Stimulated activated CD8-positive, alpha-beta memory T cell treated with anti-CD3 and anti-CD28 coated beads, Interleukin-15, amount 100 ng/mL, for 48 hours (primary cell): ENCODE measurements at places on chromosomes 2 and 18.

- no peak for DNase-seq
Measured at GRCh38 chr2:215455958-215456357, 20.1 kb upstream of the FN1 start.

DNA sequence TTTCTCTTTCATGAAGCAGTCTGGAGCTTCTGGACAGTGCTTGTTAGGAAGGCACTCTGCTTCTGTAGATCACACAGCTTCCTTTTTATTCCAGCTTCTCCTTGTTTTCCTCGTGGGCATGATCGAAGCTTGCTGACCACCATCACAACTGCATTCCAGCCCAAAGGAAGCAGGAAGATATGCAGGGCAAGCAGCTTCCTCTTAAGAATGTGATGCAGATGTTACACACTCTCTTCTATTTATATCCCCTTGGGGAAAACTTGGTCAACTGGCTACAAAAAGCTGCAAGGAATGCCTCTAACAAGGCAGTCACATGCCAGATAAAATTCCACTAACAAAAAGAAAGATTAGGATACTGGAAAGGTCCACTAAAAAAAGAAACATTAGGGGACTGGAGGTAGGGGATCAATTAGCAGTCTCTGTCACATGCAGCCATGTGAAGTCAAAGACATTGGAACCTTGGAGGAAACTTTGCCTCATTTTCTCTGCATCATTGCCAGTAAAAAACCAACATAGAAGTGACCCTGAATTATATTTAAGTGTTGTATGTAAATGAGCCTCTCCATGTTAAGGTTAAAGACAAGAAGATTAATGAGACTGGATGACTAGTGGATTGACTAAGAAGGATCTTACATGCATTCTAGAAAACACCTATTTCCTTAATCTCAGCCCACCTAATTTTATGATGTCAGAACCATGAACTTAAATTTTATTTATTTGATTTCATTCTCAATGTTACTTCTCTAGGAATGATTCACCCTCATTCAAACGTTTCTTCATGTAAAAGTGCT is 98.3 kb downstream of the NAB1 start:
- no peak for DNase-seq

- no peak for DNase-seq
Measured at GRCh38 chr2:182186132-182186735, 200.6 kb downstream of the PPP1R1C start.

- no peak for DNase-seq
Measured at GRCh38 chr2:12054956-12055618, 308.7 kb downstream of the LPIN1 start.

DNA sequence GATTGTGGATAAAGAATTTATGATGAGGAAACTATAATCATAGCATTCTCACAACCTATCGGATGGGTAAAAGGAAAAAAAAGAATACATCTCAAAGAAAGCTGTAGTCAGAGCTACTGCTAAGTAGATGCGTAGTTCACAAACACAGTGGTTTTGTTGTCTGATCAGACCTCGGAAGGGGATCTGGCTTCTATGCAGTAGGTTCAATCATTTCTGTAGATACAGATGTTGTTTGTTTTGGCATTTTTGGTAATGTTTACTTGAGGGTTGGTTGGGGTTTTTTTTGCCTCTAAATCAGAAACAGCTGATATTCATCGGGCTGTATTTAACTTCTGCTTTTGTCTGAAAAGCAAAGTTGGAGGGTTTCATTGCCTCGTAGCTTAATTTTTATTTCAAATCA is 42.1 kb downstream of the NPAS2 start:
- DNase-seq = no peak

- DNase-seq = no peak
Measured at GRCh38 chr18:57083485-57083884, 63.4 kb upstream of the BOD1L2 start.

- DNase-seq = no peak
Measured at GRCh38 chr2:238940806-238941205, 92.9 kb downstream of the TWIST2 start.

GRCh38 chr2:134248913-134249312 is 5.0 kb upstream of the MGAT5 start:
- DNase-seq = no peak

DNA sequence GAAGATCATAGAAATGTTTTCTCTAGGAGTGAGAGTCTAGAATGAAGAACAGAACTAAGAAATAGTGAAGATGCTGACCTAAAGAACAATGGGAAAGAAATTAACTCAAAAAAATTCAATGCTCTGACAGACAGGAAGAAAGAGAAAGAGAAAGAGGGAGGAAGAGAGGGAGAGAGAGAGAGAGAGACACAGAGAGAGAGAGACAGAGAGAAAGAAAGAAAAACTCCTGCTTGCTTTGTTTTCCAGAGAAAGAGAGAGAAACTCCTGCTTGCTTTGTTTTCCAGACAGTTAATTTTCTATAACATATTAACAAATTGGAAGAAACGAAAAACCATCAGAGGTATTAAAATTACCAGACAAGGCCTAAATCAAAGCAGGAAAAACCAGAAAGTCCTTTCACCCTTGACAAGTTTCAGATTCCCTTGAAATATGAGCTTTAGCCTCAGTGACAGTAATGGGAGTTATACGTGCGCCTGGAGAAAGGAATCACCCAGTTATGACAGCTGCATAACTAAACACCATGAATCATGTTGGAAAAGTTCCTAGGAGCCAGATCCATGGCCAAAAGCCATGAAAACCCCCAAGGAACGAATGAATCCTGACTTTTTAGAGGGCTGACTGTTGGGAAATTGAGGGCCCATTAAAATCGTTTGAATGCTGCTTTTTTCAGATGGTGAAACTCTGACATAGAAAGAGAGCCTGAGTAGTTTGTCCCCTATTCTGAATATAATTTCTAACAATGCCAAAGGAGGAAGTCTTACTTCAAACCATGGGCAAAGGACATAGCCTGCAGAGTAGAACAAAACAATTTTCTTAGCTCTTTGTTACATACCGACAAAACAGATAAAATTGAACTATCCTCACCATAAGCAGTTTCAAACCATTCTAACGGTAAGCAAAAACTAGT is 228.6 kb upstream of the CHST9 start:
- no peak for DNase-seq

- no peak for DNase-seq
Measured at GRCh38 chr2:138190999-138191398, 226.7 kb downstream of the HNMT start.

DNA sequence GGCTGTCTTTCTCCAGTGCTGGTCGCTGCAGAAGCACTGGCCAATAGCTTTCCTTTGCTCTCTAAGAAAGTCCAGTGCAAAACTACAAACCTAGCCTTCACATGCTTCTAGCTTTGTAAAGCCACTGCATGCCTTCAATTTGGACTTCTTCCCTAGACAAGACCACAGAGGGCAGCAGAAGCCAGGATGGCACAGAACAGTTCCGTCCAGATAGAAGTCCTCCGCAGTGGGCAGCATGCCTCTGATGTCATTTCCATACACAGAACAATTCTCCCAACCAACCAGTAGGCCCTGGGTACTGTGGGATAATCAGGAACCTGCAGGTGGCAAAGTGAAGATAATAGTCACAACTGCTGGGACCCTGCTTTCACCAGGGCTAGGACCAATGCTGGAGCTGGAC is 3.3 kb downstream of the ST6GAL2 start:
- no peak for DNase-seq

- DNase-seq = no peak
Measured at GRCh38 chr2:115541814-115542213, 1099.4 kb downstream of the DPP10 start.

DNA sequence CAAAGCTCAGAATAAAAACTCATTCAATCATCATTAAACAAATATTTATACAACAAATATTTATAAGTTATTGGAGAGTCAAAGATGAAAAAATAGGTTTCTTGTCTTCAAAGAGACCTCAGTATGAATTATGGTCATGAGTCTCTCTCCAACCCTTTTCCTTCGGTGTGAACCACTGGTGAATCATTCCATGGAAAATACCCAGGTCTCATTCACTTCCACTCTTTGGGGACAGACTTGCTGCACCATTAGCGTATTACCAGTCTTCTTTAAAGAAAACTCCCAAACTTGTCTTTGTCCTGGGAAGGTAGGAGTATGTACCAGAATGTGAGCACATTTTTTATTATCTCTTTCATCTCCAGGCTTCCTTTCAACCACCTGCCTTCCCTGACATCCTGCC is 257.4 kb upstream of the RBMS1 start:
- DNase-seq = no peak

DNA sequence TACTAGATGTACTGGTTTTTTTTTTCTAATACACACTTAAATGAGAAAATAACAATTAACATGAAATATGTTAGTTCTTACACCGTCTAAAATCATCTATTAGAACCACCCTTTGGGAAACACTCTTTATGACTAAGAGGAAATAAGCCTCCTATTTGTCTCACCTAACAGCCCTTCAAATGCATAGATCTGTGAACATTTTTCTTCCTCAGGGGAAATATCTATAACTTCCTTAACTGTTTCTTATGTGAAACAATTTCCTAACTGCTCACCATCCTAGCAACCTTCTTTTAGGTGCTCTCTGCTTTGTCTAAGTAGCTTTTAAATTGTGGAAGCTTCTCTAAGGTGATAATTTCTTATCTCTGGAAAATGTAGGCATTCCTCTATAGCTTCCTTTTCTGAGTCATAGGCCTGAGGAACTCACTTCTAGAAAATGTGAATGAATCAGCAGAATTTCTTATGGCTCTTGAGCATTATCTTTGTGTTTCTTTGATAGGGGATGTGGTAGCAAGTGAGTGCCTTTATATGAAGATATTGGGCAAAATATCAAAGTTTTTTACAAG is 56.1 kb downstream of the CNTNAP5 start:
- no peak for DNase-seq

GRCh38 chr2:113974727-113975126 is 84.8 kb downstream of the ACTR3 start:
- no peak for DNase-seq

DNA sequence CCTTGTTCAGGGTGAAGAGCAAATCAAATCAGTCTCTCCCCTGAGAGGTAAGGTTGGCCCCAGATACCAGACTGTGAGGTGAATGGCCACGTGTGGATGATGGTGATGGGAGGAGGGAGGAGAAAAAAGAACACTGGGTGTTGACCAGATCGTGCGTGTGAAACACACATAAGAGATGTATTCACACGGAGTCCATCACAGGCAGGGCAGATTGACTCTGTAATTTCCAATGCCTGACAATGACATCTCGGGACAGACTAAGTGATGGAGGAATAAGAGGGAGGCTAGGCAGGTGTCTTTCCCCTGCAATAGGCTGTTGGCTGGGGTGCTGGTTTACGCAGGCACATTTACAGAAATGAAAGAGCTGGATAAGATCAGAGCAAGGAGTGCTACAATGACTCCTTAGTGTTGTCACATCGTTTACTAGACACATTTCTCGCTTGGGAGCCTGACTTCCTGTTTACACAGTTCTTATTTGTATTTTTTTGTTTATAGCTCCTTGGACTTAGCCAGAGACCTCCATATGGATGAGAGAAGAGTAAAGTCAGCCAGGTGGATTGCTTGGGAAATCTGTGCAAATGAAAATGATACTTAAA is 43.1 kb downstream of the CPO start:
- no peak for DNase-seq

- no peak for DNase-seq
Measured at GRCh38 chr2:137237055-137237454, 471.7 kb downstream of the THSD7B start.

DNA sequence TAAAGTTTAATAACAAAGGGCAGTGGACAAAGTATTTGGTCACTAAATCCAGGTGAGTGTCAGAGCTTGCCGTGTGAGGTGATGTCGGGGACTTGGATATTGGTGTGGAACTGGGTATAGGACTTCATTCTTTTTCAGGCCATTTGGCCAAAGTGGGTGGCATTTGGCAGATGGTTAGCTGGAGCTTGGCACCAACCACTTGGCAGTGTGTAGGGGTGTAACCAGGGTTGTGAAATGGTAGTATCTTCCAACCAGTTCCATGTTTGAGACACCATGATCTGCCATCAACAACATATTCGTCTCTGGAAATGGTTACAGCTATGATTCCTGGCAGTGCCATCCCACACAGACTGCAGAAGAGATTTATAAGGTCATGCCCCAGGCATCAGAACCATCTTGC is 113.9 kb downstream of the CCDC85A start:
- no peak for DNase-seq

GRCh38 chr18:12803069-12803936 is 80.7 kb downstream of the PTPN2 start:
- DNase-seq = no peak

- no peak for DNase-seq
Measured at GRCh38 chr18:79479116-79479760, 83.5 kb downstream of the NFATC1 start.

DNA sequence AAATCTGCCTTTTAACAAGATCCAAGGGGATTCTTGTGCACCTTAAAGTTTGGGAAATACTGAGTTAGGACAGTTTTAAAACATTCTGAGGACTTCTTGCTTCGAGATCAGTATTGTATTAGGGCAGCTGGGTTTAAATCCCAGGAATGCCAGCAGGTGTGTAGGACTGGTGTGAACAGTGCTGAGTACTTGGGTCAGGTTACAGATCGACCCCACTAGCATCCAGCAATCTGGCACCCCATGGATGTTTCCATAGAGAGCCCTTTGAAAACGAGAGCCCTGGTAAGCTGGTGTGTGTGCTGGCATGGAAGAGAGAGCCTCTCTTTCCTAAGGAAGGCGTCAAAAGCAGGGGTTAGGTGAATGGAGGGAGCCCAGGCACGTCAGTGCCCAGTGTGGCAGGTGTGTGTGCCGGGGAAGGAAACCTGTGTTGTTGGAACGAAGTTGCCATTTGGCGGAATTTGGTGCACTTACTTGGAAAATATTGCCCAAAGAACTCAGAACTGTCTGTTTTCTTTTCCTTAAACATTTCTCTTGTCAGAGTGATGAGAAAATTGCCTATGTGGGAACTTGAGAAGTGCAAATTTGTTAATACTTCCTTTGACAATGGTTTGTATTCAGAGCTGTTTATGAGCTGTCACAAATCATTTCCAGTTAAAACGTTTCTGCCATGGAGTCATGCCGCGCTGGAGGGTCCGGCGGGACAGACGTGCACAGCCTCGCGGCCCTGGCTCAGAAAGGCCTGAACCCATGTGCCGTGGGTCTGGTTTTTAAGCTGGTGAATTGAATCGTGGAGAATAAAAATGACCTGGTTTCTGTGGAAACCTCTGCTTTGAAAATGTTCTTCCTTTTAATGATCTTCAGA is 38.1 kb downstream of the LDLRAD4 start:
- no peak for DNase-seq

DNA sequence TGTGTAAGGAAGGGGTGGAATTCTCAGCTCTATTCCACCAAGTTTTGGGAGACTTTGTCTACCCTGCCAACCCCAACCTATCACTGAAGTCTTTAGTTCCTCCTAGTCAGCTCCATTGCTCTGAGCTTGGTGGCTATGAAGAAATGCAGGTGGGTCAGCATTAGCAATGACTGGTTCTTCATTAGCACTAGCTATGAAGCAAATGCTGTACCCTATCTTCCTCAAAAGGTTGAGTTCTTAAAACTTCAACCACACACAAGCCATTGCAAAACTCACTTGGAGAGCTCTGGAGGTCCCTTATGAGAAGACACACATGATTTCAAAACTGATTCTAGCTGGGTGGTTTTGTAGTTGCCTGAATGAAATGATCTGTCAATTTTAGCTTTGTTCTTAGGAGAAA is 193.8 kb downstream of the IKZF2 start:
- no peak for DNase-seq
